ENCODE measurements at places on chromosomes 5 and 9. TPM values are rescaled to one million over a fixed set of nuclear protein-coding genes. Genes with fewer than 3 reads are reported as not detected.
A peak's percentile ranks its signal among the peaks of the same experiment; 100 is the strongest.

GRCh38 chr5:118095115-118095514 lies 893.2 kb downstream of the DTWD2 start:
- DNase-seq, result no peak
- H3K4me1 ChIP-seq, result no peaks in the 10 kb centered on the region
- H3K36me3 ChIP-seq, result no peaks in the 10 kb centered on the region
- no peak overlapping the region for H3K27ac ChIP-seq
- no peak overlapping the region for H3K4me3 ChIP-seq

- peaks cover 8% of the 10 kb centered on the region for H3K27me3 ChIP-seq
- H3K4me3 ChIP-seq, result no peak overlapping the region
- H3K36me3 ChIP-seq, result no peaks in the 10 kb centered on the region
- no peak for DNase-seq
Observed at GRCh38 chr5:159819591-159820411, 96.5 kb upstream of the ADRA1B start.

- no peaks in the 10 kb centered on the region for H3K27me3 ChIP-seq
- peak overlapping the region; percentile 94 for H3K27ac ChIP-seq
- no peak for DNase-seq
- peaks cover 49% of the 10 kb centered on the region for H3K4me1 ChIP-seq
- H3K4me3 ChIP-seq, result peak overlapping the region; percentile 99
- H3K36me3 ChIP-seq, result peaks cover 17% of the 10 kb centered on the region
Observed at GRCh38 chr9:120579139-120580050, 572 bp downstream of the CDK5RAP2 start.

DNA sequence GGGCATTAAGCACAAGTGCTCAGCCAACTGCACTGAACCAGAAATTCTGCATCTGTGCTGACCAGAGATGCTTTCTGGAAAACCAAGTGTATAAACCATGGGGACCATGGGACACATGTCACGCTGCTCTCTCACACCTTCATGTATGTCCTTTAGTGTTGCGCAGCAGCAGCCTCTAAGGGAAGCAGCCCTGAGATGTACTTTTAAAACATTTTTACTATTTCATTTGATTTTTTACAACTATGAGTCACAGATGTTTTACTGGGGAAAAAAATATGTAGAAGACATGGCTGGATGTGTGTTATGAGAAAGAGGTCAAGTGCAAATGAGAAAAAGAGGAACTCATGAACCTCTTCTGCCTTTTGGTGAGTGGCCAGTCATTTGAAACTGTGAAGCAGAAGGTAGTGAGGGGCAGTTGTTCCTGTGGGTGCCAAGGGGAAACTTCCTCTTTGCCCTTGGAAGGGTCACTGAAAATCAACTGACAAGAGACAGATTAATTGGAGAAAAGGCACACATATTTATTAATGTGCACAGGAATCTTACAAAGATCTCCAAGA lies 31.4 kb upstream of the SYK start:
- H3K36me3 ChIP-seq, result no peaks in the 10 kb centered on the region
- DNase-seq, result no peak
- no peaks in the 10 kb centered on the region for H3K4me1 ChIP-seq
- no peak overlapping the region for H3K4me3 ChIP-seq
- H3K27me3 ChIP-seq, result peaks cover 8% of the 10 kb centered on the region
- no peak overlapping the region for H3K27ac ChIP-seq

ZFP2 gene
- total RNA-seq, result 0.69 TPM

GRCh38 chr5:179978792-179979191 lies 71.1 kb upstream of the TBC1D9B start:
- DNase-seq, result no peak
- H3K4me1 ChIP-seq, result no peaks in the 10 kb centered on the region
- no peak overlapping the region for H3K27ac ChIP-seq
- no peaks in the 10 kb centered on the region for H3K36me3 ChIP-seq
- no peak overlapping the region for H3K4me3 ChIP-seq
- H3K27me3 ChIP-seq, result no peaks in the 10 kb centered on the region

- no peak overlapping the region for H3K27ac ChIP-seq
- no peak overlapping the region for H3K4me3 ChIP-seq
- DNase-seq, result peak; percentile 52
- peaks cover 7% of the 10 kb centered on the region for H3K4me1 ChIP-seq
- H3K27me3 ChIP-seq, result no peaks in the 10 kb centered on the region
Observed at GRCh38 chr9:79731171-79731890, 159.6 kb downstream of the TLE4 start.

Measured in activated CD8-positive, alpha-beta T cell treated with anti-CD3 and anti-CD28 coated beads for 36 hours (primary cell).